Stimulated activated effector memory CD8-positive, alpha-beta T cell treated with anti-CD3 and anti-CD28 coated beads, Interleukin-12 subunit alpha, Interleukin-12 subunit beta, amount 100 ng/mL, for 72 hours (primary cell): ENCODE measurements at places on chromosomes 3 and 15.

- DNase-seq: no peak
Measured at GRCh38 chr15:87873516-87873915, 383.0 kb downstream of the NTRK3 start.

- DNase-seq: no peak
Measured at GRCh38 chr3:35677797-35678196, 38.5 kb downstream of the ARPP21 start.

GRCh38 chr15:26372706-26373105 lies 400.2 kb downstream of the GABRB3 start:
- DNase-seq: no peak

- DNase-seq: no peak
Measured at GRCh38 chr3:47612879-47613278, 34.2 kb upstream of the CSPG5 start.

GRCh38 chr3:177835917-177836316 lies 638.6 kb upstream of the TBL1XR1 start:
- no peak for DNase-seq

DNA sequence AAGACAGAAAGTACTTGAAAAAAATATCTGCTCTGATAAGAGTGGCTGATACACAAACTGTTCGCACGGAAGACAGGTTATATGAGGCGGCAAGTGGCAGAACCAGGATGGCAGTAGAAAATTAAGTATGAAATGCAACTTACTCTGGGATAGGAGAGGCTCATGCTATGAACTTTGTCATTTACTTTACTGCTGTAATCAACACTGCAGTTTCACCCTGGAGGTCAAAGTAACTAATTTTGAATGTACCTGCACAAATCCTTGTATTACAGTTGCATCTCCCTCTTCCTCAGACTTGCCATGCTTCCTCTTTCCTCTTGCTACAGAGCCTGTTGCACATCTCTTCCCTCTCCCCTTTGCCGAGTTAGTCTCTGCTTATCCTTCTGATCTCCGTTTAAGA lies 38.8 kb downstream of the HACL1 start:
- DNase-seq: no peak

GRCh38 chr3:101010296-101010695 lies 17.1 kb upstream of the ABI3BP start:
- no peak for DNase-seq

DNA sequence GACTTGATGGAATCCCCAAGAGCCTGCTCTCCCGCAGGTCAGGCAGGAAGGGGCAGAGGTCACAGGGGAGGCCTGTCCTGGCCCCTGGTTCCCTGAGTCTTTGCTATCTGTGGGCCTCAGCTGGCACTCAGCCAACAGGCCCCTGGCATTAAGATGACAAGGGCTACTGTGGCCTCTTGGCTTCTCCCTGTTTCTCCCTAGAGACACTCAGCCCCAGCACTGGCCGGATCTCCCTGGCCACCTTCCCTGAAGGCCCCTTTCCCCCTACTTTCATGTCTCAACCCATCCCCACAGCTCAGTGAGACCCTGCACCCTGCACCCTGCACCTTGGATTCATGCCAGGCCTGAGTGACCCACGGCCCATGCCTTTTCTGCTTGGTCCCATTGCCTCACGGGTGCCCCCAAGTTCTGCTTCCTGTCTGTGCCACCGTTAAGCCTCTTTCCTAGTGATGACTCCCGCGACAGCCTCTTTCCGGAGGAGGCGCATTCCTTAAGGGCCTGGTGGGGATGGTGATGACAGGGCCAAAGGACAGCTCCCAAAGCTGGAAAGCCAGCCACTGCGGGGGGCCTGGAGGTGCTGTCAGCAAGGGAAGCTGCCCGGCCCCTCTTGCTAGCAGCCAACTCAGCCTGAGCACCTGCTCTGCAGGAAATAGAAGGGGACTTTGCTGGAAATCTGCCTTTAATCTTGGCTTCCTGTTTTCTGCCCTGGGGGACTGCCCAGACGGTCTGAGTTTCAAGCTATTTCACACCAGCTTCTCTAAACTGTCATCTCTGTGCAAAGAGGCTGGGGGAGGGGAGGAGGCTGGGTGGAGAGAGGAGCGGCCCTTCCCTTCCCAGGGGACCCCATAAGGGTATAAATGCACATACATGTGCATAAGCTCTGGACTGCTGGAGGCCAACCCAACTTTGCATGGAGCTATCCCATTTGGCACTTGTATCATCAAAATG lies 4.8 kb upstream of the CSK start:
- DNase-seq: no peak

DNA sequence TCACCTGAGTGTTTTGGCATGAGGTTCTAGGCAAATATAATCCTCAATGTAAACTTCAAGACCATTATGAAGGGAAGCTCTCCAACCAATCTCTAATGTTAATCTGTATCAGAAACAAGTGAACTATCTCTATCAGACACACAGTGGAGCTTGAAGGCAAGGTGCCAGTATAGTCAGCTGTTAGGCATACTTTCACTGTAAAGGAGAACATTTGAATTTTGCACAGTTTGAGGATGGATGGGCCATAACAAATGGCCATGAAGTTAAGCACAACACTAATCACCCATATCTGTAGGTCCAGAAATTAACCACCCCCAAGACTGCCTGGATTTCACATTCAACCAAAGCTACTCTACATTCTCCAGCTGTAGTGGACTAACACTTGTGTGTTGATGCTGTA lies 69.1 kb upstream of the LMOD3 start:
- no peak for DNase-seq

DNA sequence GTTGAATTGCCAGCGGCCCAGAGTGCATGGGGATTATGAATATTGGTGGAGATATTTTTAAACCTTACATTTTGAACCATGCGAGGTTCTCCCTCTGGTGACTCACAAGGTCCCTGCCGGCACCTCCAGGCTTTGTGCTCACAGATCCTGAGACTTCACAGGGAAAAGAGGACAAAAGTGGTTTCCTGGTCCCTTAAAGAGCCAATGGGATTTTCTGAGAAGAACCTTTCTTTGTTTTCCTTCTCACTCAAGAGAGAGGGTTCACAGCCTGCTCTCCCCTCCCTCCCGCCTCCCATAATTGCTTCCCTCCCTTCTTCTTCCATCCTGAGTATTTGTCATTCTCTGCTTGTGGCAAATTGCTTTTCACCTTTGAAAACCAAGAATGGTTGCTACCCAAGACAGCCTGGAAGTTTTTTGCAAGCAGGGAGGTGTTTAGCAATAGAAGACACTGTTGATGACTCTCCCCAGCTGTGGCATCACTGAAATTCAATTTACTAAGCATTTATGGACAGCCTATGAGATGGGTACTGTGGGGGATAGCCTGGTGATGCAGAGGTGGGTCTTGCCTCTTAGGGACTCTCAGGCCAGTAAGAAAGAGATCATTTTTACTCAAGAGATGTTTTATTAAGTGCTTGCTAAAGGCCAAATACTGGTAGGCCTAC lies 76.6 kb downstream of the CPN2 start:
- DNase-seq: no peak

DNA sequence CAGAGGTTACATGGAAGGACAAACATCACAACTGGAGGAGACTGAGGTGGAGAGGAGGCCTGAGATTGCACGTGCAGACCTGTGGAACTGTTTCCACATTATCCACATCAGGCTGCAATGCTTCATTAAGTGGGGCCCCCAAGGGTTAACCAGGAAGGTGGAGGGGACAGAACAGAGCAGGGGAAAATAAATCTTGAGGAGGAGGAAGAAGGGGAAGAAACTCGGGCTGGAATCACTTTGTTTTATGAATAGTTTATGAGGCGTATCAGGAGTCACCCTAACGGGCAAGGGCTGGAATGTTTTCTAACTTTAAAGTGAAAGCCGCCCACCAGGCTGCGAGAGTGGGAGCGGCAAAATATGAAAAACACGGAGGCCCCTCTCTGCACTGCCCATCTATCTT lies 154.9 kb downstream of the WNT5A start:
- DNase-seq: no peak

DNA sequence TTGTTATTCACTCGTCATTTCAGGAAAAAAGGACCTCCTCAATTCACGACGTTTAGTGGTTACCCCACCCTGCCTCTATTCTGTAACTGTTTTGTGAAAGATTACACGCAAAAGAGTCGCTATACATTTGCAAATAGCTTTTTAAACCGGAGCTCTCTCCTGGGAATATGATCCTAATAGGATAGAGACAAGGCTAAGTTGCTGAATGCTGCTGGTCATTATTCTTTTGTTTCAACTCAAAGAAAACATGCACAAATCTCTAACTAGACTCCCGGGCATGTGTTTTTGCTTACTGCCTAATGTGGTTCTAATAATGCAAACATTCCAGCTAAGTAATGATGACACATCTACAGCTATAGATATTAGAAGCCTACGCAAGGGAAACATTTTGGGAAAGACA lies 214.6 kb upstream of the MDFIC2 start:
- DNase-seq: no peak

DNA sequence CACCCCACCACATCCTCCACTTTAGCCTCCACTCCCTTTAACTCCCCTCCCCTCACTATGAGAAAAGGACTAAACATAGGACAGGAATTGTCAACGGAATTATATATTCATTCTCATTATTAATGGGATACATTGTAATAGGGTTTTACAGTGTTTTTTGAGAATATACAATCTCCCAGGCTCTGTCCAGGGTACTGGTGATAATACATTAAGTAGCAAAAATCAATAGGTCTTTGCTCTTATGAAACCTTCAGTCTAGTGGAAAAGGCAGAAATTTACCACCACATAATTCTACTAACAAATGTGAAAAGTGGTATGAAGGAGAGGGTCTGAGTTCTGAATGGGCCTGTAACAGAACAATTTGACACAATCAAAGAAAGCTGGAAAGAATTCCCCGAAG lies 28.2 kb upstream of the IGSF11 start:
- DNase-seq: no peak

- DNase-seq: no peak
Measured at GRCh38 chr3:154123906-154124305, 2.7 kb downstream of the ARHGEF26 start.

DNA sequence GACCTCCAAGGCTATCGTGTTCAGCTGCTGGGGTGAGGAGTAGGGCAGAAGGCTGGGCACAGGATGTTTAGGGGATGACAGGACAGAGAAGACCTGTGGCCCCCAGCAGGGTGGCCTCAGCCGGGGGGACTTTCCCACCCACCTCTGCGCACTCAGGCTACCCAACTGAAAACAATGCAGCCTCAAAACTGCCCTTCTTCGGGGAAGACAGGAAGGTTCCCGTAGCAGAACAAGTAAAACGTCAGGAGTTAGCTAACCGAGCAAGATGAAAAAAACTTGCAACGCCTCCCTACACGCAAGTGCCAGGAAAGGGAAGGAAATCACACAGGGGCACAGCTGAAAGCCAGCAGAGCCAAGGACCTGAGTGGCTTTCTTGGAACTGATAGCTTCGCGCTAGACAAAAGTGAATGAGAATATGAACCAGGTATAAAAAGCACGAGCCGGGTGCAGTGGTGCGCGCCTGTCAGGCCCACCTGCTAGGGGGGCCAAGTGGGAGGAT lies 38.4 kb upstream of the FURIN start:
- no peak for DNase-seq

GRCh38 chr15:62165793-62166375 lies 799 bp upstream of the C2CD4B start:
- no peak for DNase-seq

GRCh38 chr3:28978092-28978491 lies 302.8 kb upstream of the RBMS3 start:
- DNase-seq: no peak

GRCh38 chr15:47266566-47266965 lies 450.7 kb upstream of the SEMA6D start:
- DNase-seq: no peak

DNA sequence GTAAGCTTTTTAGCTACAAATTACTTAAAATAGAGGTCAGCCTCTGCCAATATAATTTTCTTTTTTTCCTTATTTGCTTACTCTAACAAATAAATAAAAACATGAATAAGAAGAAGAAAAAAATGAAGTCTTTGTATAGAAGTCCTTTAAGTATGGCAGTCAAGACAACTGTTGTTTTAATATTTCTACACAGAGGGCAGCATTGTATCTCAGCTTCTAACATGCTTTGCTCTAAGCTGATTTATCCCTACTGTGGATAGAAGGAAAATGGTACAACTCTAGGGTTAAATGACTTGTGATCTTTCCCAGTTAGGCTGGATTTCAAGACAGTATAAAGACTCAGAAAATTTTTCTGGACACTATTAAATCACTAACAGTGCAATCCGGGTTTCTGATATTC lies 104.3 kb upstream of the MEIS2 start:
- DNase-seq: no peak

- DNase-seq: no peak
Measured at GRCh38 chr3:148512648-148513047, 185.1 kb upstream of the AGTR1 start.

DNA sequence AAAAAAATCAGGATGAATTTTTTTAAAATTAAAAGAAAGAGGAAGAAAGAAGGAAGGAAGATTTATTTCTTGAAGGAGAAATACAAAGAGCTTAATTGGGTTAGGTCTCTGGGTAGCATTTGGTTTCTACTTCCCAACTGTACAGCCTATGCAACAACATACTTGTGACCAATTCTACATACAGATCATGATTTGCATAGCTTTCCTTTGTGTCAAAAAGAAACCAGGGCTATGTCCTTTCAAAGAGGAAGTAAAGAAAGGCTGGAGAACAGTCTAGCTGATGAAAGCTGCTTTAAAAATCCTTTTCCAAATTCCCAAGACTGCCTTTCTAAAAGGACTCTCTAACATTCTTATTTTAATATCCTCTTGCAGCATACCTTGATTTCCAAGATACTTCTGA lies 6.1 kb upstream of the HGD start:
- DNase-seq: no peak

- DNase-seq: no peak
Measured at GRCh38 chr3:98957681-98958080, 56.2 kb upstream of the DCBLD2 start.

- no peak for DNase-seq
Measured at GRCh38 chr15:78979456-78980320, 34.8 kb upstream of the CTSH start.

DNA sequence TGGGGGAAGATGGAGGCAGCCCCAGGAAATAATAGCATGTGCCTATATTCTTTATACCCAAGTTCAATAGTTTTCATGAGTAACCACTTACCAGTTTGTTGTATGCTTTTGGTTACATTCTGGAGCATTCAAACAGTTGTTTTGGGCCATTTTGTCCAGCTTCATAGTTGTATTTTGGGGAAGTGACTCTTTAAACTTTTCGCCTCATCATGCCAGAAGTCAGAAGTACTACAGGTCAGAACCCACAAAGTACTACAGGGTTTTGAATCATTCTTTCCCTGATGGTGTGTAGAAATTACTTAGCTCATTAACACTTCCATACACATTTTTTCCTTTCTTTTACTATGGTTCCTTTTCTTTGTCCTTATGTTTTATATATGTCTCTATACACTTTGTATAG lies 210.6 kb downstream of the ARPP21 start:
- no peak for DNase-seq

- DNase-seq: no peak
Measured at GRCh38 chr3:11074451-11074850, 79.8 kb upstream of the HRH1 start.
